Activated CD4-positive, CD25-positive, alpha-beta regulatory T cell treated with anti-CD3 and anti-CD28 coated beads, Interleukin-2, amount 50 U/mL, for 24 hours (primary cell): ENCODE measurements at places on chromosomes 2 and 18.

- no peak for ATAC-seq
Observed at GRCh38 chr2:84121-84520, 37.8 kb upstream of the FAM110C start.

DNA sequence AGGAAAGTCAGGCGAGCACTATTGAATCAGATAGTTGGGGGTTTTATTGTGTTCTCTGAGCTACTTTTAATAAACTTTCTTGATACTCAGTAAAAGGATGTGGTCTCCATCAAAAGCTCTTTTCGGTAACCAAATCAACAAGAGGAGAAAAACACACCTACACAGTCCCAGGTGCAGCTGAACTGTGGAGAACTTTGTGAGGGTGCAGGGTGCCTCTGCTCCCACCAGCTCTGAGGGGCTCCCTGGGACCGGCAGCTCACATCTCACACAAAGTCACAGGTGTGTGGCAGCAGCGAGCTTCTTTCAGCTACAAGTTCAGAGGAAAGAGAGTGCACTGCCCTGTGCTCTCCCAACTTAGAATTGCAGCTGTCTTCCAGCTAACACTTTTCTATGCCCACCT, 650.4 kb downstream of the RNF144A start:
- ATAC-seq, result no peak

DNA sequence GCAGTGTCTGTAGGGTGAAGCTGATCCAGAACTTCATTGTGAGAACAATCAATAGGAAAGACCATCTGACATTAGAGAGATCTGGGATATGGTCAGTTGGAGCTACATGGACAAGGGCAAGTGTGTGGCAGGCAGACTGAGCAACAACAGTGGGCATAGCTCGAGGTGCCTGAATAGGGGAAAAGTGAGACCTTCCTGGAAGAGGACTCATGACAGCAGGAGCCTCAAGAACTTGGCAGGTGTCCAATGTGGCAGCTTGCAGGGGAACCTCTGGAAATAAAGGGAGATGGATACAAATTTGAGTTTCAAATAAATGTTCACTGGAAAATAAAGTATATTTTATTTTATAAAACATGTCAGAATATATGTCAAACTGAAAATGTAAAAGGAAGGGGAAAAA, 117.9 kb downstream of the TANC1 start:
- ATAC-seq, result no peak

DNA sequence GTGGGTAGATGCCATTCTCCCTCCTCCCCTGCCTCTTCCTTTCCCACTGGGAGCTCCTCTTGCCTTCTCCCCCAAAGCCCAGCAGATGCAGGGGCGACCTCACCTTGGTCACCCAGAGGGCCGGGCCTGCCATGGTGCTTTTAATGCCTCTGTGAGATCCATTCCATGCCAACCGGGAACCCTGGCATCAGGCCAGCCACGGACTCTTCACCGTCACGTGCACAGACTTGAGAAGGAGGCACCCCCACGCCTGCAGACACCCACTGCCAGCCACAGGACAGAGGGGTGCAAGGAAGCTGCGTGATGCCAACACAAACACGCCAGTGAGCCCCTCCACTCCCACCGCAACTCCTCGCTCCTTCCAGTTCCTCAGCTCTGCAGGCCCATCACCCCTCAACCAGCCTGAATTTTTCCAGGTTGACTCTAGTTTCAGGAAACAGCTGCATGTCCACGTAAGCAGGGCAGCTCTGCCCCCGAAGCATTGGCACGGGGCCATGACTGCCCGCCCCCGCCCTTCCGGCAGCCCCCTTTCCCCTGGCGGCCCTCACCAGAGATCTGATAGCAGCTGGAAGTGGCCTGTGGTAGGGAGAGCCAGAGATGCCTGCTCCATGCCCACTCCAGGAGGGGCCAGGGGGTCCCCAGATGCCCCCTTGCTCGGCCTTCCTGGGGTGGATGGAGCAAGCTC, 50.8 kb downstream of the DNMT3A start:
- no peak for ATAC-seq

DNA sequence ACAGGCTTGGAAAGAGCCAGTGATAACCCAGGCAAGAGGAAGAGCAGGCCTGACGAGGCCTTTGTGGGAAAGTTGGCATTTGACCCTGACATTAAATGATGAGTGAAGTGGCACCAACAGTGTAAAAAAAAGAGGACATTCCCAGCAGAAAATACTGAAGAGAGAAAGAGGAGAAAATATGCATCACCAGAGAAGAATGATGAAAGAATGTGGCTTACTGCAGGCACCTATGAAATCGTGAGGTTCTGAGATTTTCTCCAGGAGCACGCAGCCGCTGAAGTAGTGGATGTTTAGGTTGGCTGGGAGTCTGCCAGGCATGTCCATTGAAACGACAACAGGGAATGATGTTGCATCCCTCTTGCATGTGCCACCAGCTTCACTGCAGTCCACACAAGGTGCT, 13.8 kb downstream of the EHD3 start:
- no peak for ATAC-seq

- ATAC-seq, result peak; percentile 67
Observed at GRCh38 chr2:239264838-239265651, 135.8 kb downstream of the HDAC4 start.

DNA sequence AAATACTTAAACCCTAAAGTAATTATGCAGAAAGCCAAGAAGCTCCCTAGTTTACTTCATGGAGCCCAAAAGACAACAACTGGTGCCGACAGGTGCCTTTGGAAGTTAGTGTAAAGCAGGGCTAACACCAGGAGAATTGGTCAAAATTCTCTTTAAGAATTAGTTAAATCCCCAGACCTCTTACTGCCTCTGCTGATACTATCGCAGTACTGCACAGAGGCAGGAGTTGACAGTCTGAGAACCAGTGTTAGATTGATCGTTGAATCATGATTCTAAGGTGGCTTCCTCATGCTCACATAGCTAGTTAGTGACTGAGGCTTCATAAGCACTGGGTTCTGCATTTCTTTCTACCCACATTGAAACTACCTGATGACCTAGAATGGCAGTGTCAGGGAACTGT, 445.0 kb downstream of the XIRP2 start:
- ATAC-seq, result no peak

- peak; percentile 6 for ATAC-seq
Observed at GRCh38 chr2:96265349-96265839, 403 bp downstream of the TMEM127 start.

DNA sequence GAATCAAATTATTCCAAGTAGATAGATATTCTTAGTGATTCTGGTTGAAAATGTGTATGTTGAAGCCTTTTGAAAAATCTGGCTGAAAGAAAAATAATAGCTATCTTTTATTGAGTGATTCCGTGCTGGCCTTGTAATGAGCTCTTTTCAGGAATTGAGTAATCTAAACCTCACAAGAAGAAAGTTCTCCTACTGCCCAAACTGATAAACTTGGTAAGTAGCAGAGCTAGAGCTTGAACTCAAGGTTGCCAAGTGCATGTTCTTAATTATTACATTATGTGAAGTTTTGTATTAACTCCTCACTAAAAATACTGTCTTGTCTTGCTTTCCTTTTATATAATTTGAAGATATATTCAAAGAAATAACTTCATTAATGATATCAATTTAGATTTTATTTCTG, 1.6 kb upstream of the PPP1R1C start:
- ATAC-seq, result no peak

DNA sequence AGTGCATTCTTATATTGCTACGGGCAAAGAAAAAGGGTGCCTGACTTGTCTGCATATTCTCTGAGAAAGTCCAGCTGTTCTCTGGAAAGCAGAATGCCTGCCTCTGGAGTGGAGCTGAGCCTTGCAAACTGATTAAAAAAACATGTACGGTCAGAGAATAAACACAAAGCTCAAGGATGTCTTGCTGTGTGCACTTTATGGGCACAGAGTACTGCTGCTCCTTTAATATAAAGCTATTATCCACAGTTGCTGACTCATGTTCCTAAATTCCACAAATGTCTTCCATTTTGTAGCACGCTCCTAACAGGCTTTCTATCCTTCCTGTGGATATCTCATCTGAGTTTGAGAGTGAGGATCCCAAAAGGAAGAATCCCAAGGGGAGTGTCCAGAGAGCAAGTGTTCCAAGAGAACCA, 229.0 kb downstream of the MREG start:
- ATAC-seq, result no peak

GRCh38 chr18:6411382-6411781, 3.3 kb downstream of the L3MBTL4 start:
- ATAC-seq, result no peak
